ENCODE measurements at places on chromosomes 4 and X.
A peak's percentile ranks its signal among the peaks of the same experiment; 100 is the strongest.

DNA sequence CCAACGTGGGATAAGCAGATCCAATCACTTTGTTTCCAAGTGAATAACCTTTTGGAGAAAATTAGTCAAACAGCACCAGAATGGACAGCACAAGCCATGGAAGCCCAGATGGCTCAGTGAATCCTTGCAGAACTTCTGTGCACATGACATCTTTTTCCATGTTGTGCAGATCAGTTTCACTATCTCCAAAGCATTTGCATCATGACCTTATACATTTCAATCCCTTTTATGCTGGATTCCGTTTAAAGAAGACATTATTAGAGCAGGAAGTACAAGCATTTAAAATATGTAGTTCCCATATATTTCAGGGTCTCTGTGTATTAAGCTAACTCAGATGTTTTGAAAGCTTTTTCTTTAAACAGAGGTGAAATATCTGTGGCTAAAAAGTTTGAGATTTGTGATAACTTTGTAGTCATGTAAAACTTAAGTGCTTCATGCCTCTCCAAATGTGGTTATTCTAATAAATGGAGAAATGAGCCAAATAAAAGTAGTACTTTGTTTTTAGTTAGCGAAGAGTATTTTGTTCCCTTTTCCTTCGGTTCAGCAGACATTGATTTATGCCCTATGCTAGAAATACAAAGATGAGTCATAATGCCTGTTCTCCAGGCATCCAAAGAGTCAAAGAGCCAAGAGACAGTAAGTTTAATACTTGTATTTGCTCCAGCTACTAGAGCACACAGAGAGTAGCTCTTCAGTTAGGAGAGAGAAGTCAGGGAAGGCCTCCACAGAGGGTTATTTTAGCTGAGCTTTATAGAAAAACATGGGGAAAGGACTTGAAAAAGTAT lies 39.0 kb downstream of the PLAC8 start:
- no peak overlapping the region for H3K27ac ChIP-seq
- peaks cover 48% of the 10 kb centered on the region for H3K36me3 ChIP-seq

DNA sequence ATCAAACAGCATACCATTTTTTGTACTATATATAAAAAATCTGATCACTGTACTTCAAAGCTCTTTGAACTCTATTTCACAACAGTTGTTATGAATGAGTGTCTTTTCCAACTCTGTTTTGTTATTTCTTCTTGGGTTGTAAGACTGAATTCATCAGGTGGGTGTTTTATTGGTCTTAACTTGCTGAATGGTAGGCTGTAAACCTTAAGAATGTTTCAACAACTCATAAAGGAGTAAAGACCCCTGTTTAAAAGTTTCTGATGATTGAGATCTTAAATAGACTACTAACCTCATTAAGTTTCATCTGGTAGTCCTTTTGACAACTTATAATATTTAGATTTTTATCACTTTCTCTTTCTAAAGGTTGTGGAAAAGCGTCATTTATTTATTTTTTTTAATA lies 18.4 kb upstream of the STAG2 start:
- no peaks in the 10 kb centered on the region for H3K36me3 ChIP-seq
- H3K4me1 ChIP-seq = no peaks in the 10 kb centered on the region
- H3K27ac ChIP-seq = no peak overlapping the region
- no peaks in the 10 kb centered on the region for H3K27me3 ChIP-seq
- no peak for DNase-seq

DNA sequence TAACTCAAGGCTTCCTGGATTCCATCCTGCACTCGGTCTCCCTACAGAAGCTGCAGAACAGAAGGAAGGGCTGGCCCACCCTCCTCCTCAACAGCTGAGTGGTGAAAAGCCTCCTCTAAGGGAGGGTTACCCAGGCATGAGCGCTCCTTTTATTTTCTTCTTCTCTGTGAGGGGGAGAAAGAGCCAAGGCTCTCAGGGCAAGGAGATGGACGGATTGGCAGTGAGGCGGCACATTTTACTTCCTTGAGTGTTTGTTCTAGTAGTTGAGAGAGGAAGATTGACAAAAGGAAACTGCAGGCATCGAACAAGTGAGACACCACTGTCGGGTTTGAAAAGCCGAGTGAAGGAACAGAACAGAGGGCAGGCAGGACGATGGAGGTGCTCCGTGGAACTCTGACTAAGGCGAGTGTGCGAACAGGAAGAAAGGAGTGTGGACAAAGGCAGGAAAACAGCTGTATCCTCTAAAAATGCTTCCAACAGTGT lies 38.4 kb upstream of the STS start:
- no peaks in the 10 kb centered on the region for H3K4me1 ChIP-seq
- peak overlapping the region; percentile 14 for H3K4me3 ChIP-seq
- peaks cover 7% of the 10 kb centered on the region for H3K36me3 ChIP-seq
- H3K27me3 ChIP-seq = no peaks in the 10 kb centered on the region
- DNase-seq = no peak

- H3K36me3 ChIP-seq = no peaks in the 10 kb centered on the region
- DNase-seq = no peak
- no peak overlapping the region for H3K27ac ChIP-seq
Measured at GRCh38 chr4:153541456-153542096, 75.4 kb downstream of the TMEM131L start.

DNA sequence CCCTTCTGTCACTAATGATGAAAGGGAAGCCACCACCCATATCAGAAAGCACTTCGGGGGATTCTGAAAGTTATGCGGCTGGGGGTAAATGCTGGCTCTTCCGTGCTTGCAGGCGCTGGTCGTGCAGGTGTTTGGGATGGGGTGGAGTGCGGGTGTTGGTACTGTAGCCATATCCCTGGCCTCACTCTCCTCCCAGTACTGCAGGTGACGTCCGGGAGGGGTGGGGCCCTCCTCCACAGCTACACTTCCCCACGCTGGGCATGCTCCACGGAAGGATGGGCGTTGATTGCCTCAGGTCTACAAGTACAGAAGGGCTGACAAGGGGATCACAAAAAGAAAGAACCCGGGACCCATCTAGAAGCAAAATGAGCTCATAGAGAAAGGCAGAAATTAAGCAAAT lies 48.6 kb upstream of the CLDN24 start:
- H3K27me3 ChIP-seq = no peaks in the 10 kb centered on the region
- H3K27ac ChIP-seq = no peak overlapping the region
- no peak for DNase-seq
- H3K36me3 ChIP-seq = no peaks in the 10 kb centered on the region
- no peaks in the 10 kb centered on the region for H3K4me1 ChIP-seq

GRCh38 chrX:74536152-74536831 lies 78.1 kb downstream of the RLIM start:
- peak overlapping the region; percentile 59 for H3K4me3 ChIP-seq
- H3K27ac ChIP-seq = peak overlapping the region; percentile 83
- peak; percentile 80 for DNase-seq
- no peaks in the 10 kb centered on the region for H3K27me3 ChIP-seq
- no peaks in the 10 kb centered on the region for H3K4me1 ChIP-seq

Measured in lower lobe of right lung (tissue), 2 donors.